SJCRH30 (cell line): ENCODE measurements at places on chromosomes 1 and 21. TPM values are rescaled to one million over a fixed set of nuclear protein-coding genes. Genes with fewer than 3 reads are reported as not detected.

The NCDN gene
- total RNA-seq, result 21.2 and 21.7 TPM in 2 replicates

The FAM72C gene
- 6.6 and 7.9 TPM in 2 replicates for total RNA-seq

The BCL2L15 gene
- 0.18 and 1.2 TPM in 2 replicates for total RNA-seq

The MAD2L2 gene
- 172 and 174 TPM in 2 replicates for total RNA-seq

The KLF17 gene
- total RNA-seq, result not detected in 2 replicates

The CACNA1E gene
- under 0.01 and 0.02 TPM in 2 replicates for total RNA-seq

The TCP10L gene
- total RNA-seq, result not detected in 2 replicates

The IGSF21 gene
- not detected in 2 replicates for total RNA-seq

The TMEM269 gene
- 0.05 and 0.06 TPM in 2 replicates for total RNA-seq

The GBP5 gene
- 0.08 TPM in 1 of 2 replicates, not detected in the other for total RNA-seq

DNA sequence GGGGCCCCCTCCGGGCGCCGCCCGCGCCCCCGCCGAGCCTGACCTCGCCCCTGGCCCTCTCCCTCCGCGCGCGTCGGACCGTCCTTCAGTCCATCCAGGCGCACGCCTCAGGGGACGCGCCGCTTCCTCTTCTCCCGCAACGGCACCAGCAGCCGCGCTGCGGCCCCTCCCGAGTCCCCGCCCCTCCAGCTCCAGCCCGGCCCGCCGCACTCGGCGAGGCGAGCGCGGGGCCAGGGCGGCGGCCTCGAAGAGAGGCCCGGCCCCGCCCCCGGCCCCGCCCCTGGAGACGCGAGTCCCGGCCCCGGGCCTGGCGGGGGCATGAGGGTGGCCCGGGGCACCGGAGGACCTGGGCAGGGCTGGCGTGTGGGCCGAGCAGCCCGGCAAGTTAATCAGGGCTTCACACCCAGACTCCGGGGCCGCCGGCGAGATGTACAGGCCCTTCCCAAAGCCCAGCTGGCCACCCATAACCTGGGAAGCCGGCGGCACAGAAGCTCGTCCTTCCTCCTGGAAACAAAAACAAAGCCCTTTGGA, at the start of gene IGSF3:
Gene IGSF3 (minus strand): TSS at position 159 of the 531 bp plus-strand sequence. CDS start 1,407 bp downstream, outside the sequence.
- no peak within 1 kb of the TSS for H3K27ac ChIP-seq
- peak within 1 kb of the TSS; percentile 76 for H3K4me3 ChIP-seq
- H3K27me3 ChIP-seq, result no peaks in the 10 kb centered on the region
- peak; percentile 82 for DNase-seq

DNA sequence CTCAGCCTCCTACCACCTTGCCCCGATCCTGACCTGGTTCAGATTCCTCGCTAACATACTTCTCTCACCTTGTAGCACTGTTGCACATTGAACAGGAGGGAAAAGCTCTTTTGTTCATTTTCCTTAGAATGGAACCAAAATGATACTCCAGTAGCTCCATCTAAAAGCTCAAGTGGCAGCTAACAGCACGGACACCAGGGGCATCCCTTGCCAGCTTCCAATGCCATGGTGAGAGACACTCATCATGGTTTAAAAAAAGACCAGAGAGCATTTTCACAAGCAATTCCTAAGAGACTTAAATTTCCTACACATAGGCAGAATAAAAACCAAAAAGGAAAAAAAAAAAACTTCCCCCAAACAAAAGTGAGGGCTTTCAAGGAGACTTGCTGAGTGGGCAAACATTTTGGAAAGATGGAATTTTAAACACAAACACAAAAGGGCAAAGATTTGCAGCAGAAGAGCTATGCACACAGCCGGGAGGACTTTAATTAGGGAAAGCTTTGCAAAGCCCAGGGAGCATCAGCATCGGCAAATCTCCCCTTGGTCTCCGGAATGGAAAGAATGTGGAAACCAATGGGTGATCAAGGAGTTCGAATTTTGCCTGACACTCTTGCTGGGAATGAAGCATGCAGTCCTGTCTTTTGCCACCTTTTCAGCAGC, 84.3 kb downstream of the CAPZB start:
- H3K27ac ChIP-seq, result no peak overlapping the region
- no peaks in the 10 kb centered on the region for H3K27me3 ChIP-seq
- H3K4me1 ChIP-seq, result peaks cover 6% of the 10 kb centered on the region; the same call in 1 of the 2 replicates
- no peak overlapping the region for H3K4me3 ChIP-seq
- no peaks in the 10 kb centered on the region for H3K36me3 ChIP-seq
- no peak for DNase-seq

DNA sequence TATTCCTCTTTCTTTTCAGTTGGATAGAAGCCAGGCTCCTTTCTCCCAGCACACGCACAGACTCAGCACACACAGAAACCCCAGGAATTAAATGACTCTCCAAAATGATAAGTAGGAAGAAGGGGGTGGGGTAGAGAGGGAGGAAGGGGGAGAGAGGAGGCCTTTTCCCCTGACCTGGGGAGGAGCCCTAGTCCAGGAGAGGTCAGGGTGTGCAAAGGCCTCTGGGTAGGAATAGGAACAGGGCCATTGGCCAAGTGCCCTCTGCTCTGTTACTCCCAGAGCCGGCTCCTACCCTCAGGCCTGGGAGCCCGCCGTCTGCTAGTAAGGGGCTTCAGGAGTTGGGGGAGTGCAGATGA, 35.6 kb upstream of the PUM1 start:
- no peak overlapping the region for H3K4me3 ChIP-seq
- H3K36me3 ChIP-seq, result no peaks in the 10 kb centered on the region
- DNase-seq, result peak; percentile 15
- H3K27me3 ChIP-seq, result no peaks in the 10 kb centered on the region
- peaks cover 19% of the 10 kb centered on the region for H3K4me1 ChIP-seq

GRCh38 chr1:87451229-87451920, 122.7 kb downstream of the LMO4 start:
- no peaks in the 10 kb centered on the region for H3K36me3 ChIP-seq
- no peak for DNase-seq
- no peaks in the 10 kb centered on the region for H3K27me3 ChIP-seq
- H3K4me3 ChIP-seq, result no peak overlapping the region

DNA sequence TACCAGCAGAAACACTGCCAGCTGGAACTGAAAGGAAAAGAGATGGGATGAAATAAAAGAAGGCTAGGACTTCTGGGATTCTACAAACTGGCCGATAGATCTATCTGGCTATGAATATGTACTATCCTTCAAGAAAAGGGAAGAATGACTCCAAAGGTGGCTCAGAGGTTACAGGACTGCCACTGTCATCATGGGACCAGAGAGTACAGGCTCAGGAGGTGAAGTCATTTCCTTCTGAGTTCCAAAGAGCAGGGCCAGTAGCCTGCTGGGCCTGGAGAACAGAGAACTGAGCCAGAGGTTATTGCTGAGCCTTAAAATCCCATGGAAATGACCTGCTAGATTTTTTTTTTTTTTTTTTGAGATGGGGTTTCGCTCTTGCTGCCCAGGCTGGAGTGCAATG, 27.6 kb downstream of the ZNF496 start:
- H3K36me3 ChIP-seq, result peaks cover 58% of the 10 kb centered on the region
- no peak for DNase-seq
- no peaks in the 10 kb centered on the region for H3K27me3 ChIP-seq
- no peaks in the 10 kb centered on the region for H3K4me1 ChIP-seq

DNA sequence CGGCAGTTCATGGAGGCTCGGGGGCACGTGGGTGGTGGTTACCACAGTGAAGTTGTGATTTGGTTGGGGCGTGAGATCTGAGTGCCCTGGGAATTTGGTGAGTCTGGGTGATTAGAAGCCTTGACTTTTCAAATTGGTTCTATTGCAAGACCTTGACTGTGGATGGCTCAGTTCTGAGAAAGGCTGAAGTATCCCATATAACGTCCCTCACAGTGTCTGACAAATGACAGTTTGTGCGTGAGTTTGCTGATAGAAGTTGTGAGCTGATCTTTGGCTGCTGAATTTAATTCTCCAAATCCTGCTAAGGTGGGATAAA, 549 bp downstream of the MSH4 start:
- H3K27ac ChIP-seq, result no peak overlapping the region
- no peaks in the 10 kb centered on the region for H3K27me3 ChIP-seq
- H3K4me1 ChIP-seq, result no peaks in the 10 kb centered on the region
- no peak for DNase-seq

DNA sequence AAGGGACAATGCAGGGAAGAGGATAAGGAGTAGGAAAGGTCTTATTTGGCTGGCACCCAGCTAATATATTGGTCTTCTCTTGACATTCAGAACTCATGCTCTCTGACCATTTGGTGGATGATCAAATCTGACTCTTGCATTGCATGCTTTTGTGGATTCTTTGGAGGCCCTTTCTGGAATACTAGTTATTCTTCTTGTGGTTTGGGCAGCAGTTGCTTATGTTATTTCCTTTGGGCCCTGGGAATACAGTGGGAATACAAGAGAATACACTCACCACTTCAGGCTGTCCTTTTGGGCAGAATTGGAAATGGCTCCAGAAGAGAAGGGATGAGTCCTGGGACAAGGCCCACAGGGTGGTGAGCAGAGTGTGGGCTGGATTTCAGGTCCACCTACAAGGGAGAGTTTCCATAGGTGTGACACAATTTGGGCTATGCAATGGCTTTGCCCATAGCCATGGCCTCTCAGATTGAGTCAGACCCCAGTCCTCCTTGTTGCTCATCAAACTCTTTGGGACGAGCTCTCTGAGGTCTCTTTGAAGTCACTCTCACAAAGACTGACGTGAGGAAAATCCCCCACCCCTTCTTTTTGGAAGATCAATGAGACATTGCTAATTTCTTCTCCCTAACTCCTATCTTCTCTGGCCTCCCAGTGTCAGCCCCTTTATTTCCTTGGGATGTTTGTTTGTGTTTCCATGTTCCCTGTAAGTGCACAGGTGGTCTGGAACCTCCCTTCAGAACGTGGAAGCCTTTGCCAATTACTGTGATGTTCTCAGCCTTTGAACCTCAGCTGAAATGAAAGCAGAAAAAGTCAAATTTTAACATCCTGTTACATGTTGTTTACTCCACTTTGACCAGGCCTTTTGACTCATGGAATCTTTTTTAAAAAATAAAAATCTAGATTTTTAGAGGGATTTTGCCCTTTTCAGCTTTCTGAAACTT, 19.4 kb downstream of the HSD11B1 start:
- no peak overlapping the region for H3K4me3 ChIP-seq
- H3K36me3 ChIP-seq, result no peaks in the 10 kb centered on the region
- no peaks in the 10 kb centered on the region for H3K27me3 ChIP-seq
- H3K4me1 ChIP-seq, result no peaks in the 10 kb centered on the region

DNA sequence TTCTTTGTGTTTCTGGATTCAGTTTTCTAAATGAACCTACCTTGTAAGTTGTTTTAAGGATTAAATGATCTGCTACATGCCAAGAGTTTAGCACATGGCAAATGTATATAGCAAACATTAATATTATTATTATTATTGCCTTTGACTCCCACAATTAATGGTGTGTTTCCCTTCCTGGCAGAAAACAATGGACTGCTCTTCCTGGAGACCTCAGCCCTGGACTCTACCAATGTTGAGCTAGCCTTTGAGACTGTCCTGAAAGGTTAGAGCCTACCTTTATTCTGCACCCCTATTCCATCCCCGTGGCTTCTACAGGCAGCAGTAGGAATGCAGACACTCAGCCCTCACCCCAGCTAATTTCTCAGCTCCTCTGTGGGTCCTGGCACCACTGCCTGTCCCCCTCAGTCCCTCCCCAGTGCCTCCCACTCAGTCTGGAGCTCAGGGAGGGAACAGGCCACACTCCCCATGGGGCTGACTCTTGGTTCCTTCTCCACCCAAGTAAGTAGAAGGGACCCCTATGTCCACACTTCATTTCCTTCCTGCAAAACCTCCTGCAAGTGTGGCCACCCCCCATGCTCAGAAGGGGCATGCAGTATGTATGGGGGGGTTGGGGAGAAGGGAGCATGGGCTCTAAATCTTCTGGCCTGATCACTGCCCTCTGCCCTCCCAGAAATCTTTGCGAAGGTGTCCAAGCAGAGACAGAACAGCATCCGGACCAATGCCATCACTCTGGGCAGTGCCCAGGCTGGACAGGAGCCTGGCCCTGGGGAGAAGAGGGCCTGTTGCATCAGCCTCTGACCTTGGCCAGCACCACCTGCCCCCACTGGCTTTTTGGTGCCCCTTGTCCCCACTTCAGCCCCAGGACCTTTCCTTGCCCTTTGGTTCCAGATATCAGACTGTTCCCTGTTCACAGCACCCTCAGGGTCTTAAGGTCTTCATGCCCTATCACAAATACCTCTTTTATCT, 8.8 kb downstream of the RAB25 start:
- H3K36me3 ChIP-seq, result no peaks in the 10 kb centered on the region
- H3K4me1 ChIP-seq, result no peaks in the 10 kb centered on the region
- no peak overlapping the region for H3K4me3 ChIP-seq
- no peaks in the 10 kb centered on the region for H3K27me3 ChIP-seq
- no peak for DNase-seq

GRCh38 chr1:174013864-174014418, 8.2 kb downstream of the RC3H1 start:
- H3K4me1 ChIP-seq, result no peaks in the 10 kb centered on the region
- no peak overlapping the region for H3K4me3 ChIP-seq
- no peak overlapping the region for H3K27ac ChIP-seq
- H3K36me3 ChIP-seq, result peaks cover 6% of the 10 kb centered on the region

GRCh38 chr21:44370027-44370735, 16.8 kb downstream of the TRPM2 start:
- H3K4me1 ChIP-seq, result no peaks in the 10 kb centered on the region
- no peaks in the 10 kb centered on the region for H3K27me3 ChIP-seq
- no peak for DNase-seq
- H3K4me3 ChIP-seq, result no peak overlapping the region

DNA sequence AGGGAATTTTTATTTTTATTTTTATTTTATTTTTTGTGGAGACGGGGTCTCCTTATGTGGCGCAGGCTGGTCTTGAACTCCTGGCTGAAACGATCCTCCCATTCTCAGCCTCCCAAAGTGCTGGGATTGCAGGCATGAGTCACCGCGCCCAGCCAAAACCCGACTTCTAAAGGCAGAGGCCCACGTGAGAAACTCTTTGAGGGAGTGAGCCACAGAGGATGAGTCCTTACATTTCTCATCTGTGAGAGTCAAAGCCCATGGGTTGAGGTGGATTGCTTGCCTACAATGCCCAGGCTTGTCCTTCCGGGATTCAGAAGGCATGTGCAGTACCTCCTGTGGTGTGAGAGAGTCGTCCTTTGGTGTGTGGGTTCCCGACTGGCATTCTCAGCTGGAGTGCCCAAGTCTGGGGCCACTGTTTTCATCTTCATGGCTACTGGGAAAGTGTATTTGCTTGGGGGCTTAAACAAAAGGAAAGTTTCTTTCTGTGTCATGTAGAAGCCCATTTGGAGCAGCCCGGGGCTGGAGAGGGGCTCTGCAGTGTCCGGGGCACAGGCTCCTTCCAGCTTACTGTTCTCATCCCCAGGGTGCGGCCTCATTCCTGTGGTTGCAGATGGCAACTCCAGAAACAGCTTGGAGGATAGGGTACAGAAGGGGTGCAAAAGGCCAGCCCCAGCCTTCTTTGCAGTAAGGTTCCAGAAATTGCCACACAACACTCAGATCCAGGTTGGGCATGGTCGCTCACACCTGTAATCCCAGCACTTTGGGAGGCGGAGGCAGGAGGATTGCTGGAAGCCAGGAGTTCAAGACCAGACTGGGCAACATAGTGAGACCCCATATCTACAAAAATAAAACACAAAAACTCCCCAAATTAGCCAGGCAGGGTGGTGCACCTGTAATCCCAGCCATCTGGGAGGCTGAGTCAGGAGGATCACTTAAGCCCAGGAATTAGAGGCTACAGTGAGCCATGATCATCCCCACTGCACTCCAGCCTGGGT, 29.4 kb upstream of the CSF3R start:
- no peak overlapping the region for H3K27ac ChIP-seq
- H3K4me3 ChIP-seq, result no peak overlapping the region
- H3K36me3 ChIP-seq, result no peaks in the 10 kb centered on the region
